ENCODE measurements at places on chromosomes 7 and 10.

DNA sequence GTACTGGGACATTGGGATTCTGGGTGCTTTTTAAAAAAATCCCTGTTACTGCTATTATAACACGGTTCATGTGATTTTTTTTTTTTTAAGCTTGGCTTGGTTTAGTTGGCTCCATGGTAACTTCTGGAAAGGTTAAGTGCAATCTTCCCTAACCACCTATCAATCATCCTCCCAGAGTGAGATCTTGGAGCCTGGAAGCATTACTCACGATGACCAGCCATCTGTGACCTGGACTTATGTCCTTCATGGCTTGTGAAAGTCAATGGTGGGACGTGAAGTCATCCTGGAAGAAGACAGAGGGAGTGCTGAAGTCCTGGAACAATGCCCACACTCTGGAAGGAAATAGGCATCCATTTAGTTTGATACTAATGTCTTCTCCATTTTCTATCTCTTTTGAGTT, 135.5 kb upstream of the FRMD4A start:
- peak; percentile 99 for DNase-seq

DNA sequence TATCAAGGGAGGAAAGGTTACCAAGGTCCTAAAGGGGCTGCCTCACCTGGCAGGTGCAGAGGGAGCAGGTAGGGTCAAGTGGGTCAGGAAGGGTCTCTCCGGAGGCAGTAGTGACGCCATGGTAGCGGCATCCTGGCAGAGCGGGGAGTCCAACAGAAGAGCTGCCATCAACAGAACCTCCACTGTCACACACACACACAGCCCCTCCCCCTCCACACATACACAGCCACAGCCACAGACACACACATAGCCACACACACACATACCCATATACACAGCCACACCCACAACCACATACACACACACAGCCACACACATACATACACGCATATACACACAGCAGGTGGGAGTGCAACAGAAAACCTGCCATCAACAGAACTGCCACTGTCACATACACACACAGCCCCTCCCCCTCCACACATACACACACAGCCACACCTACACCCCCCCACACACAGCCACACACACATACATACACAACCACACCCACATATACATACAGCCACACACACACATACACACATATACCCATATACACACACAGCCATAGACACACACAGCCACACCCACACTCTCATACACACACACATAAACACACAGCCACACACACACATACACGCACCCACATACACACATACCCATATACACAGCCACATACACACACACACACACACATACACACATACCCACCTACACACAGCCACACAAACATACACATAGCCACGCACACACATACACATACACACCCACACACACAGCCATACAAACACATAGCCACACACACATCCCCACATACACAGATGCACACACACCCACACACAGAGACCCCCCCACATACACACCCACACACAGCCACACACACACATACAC, 23.1 kb downstream of the KCP start:
- DNase-seq: no peak

- DNase-seq: no peak
Measured at GRCh38 chr7:135888740-135889139, 88.4 kb downstream of the MTPN start.

- DNase-seq: peak; percentile 73
Measured at GRCh38 chr10:89337484-89337883, 9.7 kb downstream of the IFIT3 start.

GRCh38 chr10:81600185-81600584, 274.8 kb upstream of the NRG3 start:
- peak; percentile 75 for DNase-seq

DNA sequence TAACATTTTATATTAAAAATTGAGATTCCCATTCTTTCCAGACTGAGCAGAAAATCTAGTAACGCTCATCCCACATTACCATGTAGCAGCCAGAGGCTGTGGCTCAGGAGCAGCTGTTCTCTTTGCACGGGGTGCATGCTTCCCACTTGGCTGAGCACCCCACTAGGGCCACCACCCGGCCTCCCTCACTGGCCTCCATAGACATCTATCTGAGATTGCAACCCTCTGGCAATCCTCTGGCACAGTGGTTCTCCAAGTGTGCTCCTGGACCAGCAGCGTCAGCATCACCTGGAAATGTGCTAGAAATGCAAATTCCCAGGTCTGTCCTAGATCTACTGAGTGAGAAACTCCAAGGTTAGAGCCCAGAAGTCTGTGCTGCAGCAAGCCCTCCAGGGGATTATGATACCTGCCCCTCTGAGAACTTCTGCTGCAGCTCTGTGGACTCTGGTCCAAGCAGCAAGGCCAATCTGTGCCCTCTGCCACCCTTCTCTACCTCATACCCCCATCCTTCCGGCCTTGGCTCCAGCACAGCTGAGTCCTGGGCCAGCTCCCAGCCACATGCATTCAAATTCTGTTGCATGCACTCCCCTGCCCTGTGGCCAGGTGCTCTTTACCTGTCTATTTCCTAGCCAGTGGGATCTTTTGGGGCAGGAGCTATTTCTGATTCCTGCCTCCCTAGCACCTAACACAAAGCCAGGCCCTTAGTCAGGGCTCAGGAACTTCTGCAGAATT, 301.5 kb downstream of the GRID1 start:
- no peak for DNase-seq

- DNase-seq: no peak
Measured at GRCh38 chr10:121452581-121452980, 145.7 kb downstream of the FGFR2 start.

GRCh38 chr10:6320320-6321010, 117.7 kb downstream of the PFKFB3 start:
- no peak for DNase-seq

DNA sequence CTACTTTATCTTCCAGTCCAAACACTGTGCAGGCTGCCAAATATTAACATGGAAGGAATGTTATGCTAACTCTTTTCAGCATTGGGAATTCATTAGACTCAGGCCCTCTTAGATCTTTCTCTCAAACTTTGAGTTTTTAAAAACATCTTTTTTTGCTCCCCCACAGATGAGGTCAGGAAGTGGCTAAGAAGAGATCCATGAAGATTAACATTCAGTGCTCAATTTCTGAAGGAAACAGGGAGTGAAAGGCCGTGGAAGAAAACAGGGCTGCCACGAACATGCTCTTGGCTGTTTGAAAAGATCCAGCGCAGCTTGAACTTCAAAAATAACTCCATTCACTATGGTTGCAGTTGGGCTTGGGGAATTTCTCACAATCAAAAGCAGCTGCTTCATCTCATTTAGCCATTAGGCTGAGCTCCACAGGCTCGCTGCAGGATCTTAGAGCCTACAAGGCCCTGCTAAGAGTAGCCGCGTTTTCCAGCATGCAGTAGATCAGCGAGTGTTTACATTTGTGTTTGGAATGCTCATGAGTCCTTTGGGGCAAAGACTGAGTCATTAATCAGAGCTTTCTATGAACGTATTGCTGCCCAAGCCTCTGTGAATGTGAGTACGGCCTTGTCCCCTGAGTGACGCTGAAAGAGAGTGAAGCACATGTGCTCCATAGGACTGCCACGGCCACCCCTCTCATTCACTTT, 41.2 kb upstream of the TNS3 start:
- no peak for DNase-seq

GRCh38 chr7:2701832-2702593, 14.0 kb downstream of the AMZ1 start:
- no peak for DNase-seq

DNA sequence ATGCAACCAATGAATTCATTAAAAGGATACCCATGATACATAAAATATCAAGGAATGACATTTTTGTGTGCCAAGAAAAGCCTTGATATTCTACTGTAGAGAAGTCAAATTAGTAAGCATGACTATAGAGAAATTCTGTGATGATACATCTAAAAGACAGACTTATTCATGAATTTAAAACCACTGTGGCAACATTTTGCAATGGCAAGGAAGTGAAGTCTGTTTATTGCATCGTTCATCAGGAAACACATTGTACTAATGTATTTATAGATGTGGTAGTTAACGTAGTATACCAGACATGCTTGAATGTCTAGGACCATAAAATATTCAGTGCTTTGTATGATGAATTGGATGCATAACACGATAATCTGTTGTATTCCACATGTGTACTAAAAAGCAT, 9.3 kb upstream of the CLEC5A start:
- DNase-seq: no peak

DNA sequence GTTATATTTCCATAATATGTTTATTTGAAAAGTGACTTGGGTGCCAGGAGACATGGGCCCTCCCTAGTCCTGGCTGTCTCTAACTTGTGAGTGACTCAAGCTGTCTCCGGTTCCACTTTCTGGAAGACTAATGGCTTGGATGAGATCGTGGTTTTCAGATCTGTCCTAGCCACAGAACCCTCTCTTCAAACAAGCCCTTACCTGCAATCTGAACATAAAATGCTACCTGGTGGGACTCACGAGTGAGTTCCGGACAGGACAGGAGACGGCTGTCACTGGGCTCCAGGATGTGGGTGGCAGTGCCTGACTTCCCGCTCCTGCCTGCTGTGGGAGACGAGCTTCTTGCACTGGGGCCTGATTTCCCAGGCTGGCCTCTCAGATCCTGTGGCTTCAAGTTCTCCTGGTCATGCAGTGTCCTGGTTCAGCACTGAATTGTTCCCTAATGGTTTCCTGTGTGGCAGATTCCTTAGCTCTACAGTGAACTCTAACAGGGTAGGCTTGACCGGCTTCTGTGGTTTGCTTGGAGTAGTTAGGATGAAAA, 26.0 kb upstream of the PFKFB3 start:
- DNase-seq: peak; percentile 35

GRCh38 chr10:67630904-67631303, 65.1 kb downstream of the CTNNA3 start:
- no peak for DNase-seq

DNA sequence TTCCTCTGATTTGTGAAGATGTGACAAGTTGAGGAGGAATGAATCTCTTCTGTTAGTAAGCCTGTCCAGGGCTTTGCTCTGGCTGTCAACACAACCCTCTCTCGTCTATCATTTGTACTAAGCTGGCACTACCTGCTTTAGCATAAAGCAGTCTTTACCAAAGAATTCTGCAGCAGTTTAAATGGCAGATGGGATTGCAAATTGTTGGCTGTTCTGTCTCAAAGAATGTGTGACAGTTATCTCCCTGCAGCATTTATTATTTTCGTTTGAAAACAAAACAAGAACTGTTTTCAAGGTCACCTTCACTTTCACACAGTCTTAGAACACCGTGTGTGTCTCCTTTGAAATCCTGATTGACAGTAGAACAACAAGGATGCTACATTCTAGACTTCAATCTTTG, 4.8 kb upstream of the LAMB1 start:
- DNase-seq: no peak

DNA sequence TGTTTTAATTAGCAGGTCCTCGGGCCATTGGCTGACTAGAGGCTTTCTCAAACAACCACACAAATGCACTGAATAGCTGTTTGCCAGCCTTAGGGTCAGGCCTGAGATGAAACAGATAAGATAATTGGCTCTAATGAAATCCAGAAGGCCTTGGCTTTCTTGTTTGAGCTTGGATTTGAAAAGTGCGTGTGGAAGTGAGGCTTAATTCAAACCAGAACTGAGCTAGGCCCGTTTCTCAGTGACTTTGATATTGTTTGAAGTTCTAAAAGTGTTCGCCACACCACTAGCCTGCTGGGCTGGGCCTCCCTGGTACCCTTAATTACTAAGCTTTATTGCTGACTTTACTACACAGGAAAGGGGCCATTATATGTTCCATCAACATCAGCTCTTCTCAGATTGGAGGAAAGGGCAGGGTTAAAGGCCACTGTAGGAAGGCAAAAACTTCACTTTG, 270.6 kb downstream of the TWIST1 start:
- DNase-seq: no peak

GRCh38 chr7:5533821-5534367, 110.3 kb upstream of the TNRC18 start:
- DNase-seq: no peak

DNA sequence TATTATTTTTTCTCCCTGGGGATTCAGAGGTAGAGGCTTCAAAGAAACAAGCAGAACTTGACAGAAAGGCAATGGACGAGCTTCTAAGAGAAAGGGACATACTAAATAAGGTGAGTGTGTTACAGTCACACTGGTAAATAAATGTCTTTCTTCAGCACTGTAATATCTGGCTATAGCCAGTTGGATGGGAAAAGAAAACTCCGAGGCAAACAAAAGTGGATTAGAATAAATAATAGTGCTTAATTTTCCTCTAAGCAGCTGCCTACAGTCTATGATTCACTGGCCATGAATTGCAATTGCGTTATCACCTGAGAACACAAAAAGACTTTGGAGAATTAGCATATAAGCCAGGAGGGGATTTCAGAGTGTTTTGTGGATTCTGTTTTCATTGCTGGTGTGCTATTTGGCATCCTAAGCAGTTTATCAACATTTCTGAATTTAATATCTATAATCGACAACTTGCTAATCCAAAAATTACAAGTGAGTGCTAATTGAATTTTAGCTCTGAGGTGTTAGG, 23.2 kb downstream of the CFAP58 start:
- no peak for DNase-seq

DNA sequence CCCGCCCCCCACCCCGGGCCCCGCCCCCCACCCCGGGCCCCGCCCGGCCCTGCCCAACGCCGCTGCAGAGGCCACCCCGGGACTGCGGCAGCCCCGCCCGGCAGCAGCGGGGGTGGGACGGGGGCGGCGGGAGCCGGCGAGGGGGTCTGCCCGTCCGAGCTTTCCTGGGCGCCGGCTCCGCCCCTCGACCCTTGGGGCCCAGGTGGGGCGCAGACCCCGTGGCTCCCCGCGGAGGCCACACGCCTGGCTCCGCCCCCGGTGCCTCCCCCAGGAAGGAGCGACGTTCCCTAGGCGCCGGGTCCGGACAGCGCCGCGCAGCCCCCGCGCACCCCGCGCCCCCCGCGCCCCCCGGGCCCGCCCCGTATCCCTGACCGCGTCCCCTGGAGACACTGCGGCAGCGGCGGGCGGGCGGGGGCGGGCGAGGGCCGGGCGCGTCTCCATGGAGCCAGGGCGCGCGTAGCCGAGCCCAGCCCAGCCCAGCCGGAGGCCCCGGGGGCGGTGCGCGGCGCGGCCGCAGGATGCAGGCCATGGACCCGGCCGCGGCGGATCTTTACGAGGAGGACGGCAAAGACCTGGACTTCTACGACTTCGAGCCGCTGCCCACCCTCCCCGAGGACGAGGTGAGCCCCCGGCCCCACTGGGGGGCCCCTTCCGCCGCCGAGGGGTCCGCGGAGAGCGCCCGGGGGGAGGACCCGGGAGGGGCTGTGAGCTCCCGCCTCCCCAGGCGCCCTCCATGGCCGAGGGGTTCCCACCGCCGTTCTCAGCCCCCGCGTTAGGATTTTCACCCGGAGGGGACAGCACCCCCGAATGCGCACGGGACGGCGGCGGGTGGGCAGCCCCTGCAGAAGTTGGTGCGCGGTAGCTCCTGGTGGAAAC, at the start of gene KNDC1:
Gene KNDC1 (plus strand): TSS at position 270 of the 876 bp plus-strand sequence. CDS start 249 bp downstream, at position 519.
- DNase-seq: no peak
